RKO (cell line): ENCODE measurements at places on chromosomes 2 and 18.

DNA sequence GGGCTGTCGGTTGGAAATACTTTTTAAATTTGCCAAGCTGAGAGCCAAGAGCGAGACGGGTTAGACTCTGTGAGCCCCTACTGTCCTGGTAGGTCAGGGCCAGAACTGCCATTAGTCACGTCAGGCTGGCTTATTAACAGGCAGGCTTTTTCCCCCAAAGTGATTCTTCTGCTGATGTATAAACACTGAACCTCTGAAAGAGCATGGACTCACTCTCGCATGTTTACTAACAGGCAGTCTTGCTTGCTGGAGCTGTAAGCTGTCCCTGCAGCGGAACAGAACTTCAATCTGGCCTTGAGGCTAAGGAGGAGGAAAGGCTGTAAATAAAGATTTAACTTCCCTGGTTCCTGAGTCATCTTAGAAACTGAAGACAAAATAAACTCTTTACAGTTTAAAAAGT is 288.4 kb downstream of the PIEZO2 start:
- no peak for DNase-seq

DNA sequence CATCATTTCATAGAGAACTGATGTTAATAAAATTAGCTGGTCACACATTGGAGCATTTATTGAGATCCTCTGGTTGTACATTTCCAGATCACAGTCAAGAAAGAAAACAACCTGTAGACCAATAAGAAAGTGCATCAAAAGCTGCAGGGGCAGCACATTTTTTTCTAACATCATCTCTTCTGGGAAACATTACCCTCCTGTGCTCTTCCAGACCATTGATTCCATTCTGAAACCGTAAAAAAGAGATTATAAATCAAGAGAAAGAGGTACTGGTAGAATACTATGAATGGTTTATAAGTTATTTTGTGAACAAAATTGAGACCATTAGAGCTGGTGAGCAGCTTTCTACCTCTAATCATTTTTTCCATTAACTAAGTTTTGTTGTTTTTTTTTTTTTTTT is 1548.2 kb upstream of the CELF4 start:
- DNase-seq = no peak

DNA sequence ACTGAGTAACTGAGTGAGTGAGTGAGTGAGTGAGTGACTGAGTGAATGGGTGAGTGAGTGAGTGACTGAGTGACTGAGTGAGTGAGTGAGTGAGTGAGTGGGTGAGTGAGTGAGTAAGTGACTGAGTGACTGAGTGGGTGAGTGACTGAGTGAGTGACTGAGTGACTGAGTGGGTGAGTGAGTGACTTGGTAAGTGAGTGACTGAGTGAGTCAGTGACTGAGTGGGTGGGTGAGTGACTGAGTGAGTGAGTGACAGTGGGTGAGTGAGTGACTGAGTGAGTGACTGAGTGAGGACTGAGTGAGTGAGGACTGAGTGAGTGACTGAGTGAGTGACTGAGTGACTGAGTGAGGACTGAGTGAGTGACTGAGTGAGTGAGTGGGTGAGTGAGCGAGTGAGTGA is 13.9 kb downstream of the MAL start:
- no peak for DNase-seq

DNA sequence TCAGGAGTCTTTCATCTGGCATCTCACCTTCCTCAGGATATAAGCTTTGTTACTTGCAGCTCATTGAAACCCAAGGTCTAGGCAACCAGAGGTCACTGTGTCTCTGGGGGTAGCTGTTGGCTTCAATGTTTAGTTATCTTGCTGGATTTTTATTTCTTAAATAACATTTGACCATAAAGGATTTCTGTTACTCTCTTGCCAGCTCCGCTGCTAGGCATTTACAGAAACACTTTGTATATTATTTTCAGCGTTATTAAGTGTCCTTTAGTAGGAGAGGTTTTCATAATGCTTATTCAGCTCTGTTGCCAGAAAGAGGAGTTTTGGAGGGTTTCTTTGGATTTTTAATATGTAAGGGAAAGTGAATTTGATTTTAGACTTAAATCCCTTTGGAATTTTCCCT is 61.4 kb downstream of the QPCT start:
- no peak for DNase-seq

DNA sequence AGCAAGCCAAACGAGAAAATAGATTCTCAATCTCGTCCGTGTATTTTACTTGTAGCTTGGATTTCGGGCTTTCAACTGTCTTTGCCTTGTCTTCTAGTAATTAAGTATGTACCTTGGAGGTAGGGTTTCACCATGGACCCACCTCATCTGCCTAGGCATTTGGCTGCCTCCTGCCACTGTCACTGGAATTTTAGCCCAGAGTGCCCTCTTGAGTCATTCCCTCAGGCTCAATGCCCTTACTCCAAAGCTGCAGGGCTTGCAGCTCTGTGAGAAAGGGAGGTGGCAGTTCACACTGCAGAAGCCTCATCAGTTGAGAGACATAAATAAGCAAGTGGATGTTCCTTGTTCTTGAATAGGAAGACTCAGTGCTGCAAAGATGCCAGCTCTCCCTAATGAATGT is 89.6 kb downstream of the VSNL1 start:
- DNase-seq = no peak

DNA sequence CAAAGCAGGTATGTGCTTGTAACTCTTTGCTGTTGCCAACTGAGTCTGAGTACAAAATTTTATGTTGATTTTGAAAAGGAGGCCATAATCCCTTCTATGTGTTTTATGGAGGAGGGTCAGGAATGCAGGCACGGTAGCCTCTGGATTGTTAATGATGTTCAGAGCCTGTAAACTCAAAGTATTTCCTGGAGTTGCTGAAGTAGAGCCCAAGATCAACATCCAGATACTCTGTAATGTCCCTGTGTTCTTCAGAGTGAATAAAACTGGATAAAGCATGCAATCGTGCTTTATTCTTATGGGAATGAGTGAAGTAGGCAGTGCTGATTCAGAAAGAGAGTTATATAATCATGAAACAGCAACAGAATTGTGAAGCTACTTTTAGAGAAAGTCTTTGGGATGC is 61.8 kb upstream of the CHRNA1 start:
- DNase-seq = no peak

- no peak for DNase-seq
Observed at GRCh38 chr2:29657674-29658073, 263.7 kb downstream of the ALK start.

GRCh38 chr2:235835810-235836209 is 332.4 kb downstream of the GBX2 start:
- DNase-seq = no peak

GRCh38 chr18:25042641-25043051 is 309.3 kb downstream of the ZNF521 start:
- DNase-seq = no peak

- no peak for DNase-seq
Observed at GRCh38 chr2:191797942-191798876, 48.7 kb downstream of the CAVIN2 start.

- no peak for DNase-seq
Observed at GRCh38 chr18:40066368-40066767, 1888.7 kb upstream of the PIK3C3 start.

DNA sequence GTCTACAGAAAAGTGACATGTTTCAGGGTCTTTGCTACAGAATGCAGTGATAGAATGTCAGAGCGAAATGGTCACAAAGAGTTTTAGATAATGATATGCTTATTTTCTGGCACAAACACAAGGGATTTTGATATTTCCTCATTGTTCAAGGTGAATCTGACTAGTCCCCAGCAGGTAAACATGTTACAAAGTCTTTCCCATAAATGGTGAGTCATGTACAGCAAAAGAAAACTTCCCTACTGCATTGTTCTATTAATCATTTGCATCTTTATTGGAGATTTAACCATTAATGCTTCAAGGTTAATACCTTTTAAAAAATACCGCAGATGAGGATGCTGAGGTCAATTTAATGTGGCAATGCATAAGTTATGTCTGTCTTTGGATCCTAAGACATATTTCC is 19.1 kb upstream of the TRIB2 start:
- no peak for DNase-seq

DNA sequence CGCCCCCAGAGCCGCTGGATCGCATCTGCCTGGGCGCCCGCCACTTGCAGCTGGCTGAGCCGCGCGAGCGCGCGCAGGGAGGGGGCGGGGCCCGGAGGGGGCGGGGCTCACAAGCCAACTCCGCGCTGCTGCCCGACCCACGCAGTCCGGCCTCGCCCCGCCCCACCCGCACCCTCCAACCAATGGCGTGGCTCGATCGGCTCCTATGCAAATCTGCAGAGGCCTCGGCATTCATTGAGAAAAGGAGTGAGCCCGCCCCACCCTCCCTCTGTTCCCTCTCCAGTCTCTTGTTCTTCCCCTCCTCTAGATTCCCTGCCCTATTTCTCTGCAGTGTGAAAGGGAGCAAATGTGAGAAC is at the start of gene ALK:
Gene ALK, minus strand, starts transcription at position 27 of the 356 bp plus-strand sequence. CDS start 927 bp downstream, outside the sequence.
- DNase-seq = no peak

- DNase-seq = no peak
Observed at GRCh38 chr18:31740180-31740579, 20.5 kb downstream of the SLC25A52 start.

DNA sequence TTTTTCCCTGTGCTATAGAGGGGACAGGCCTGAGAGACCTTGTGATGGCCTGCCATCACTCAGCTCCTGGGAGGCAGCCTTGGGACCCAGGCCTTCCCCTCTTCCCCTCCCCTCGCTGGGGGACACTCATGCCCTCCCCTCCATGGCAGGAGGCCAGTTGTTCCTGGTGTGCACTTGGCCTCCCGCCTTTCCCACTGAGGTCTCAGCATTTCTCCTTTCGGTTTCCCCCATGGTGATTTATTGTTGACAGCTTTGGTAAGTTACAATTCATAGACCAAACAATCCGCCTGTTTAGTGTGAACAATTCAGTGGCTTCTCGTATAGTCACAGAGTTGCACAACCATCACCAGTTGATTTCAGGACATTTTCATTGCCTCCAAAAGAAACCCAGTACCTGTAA is 10.2 kb upstream of the CNDP1 start:
- no peak for DNase-seq
